ENCODE measurements at places on chromosomes 5 and 9.
A peak's percentile ranks its signal among the peaks of the same experiment; 100 is the strongest.

DNA sequence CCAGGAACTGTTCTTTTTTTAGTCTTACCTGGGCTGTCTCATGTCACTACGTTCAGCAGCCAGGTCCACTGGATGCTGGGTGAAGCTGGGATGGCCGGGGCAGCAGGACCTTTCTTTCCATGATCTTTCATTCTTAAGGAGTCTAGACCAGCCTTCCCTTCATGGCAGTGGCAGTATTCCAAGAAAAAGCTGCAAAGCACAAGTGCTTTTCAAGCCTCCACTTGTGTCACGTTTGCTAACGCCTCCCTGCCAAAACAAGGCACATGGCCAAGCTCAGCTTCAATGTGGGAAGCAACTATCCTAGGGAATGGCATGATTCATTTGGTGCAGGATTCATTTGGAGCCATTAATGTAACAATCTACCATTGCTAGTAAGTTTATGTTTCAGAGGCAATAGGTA lies 94.8 kb downstream of the RCL1 start:
- peak; percentile 78 for DNase-seq

GRCh38 chr9:12717907-12718306 lies 24.7 kb downstream of the TYRP1 start:
- DNase-seq: no peak

GRCh38 chr5:61162832-61163567 lies 732 bp upstream of the SMIM15 start:
- no peak for DNase-seq

DNA sequence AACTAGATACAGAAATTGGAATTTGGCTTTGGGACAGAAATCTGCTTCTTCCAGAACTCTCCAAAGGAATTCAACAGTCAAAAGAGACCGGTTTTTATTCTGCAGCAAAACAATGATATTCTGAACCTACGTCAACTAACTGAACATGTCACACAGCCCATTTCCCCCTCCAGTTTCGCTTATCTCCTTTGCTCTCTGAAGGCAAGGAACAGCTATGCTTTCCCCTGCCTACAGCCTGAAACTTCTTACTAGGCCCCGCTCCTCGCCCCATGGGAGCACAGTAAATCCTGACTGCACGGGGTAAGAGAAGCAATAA lies 488 bp downstream of the SKIC3 start:
- DNase-seq: no peak

- no peak for DNase-seq
These were observed 118.6 kb upstream of the CXCL14 start for GRCh38 chr5:135697251-135697958.

- DNase-seq: peak; percentile 40
These were observed 13.3 kb downstream of the CAPSL start for GRCh38 chr5:35924950-35925722.

DNA sequence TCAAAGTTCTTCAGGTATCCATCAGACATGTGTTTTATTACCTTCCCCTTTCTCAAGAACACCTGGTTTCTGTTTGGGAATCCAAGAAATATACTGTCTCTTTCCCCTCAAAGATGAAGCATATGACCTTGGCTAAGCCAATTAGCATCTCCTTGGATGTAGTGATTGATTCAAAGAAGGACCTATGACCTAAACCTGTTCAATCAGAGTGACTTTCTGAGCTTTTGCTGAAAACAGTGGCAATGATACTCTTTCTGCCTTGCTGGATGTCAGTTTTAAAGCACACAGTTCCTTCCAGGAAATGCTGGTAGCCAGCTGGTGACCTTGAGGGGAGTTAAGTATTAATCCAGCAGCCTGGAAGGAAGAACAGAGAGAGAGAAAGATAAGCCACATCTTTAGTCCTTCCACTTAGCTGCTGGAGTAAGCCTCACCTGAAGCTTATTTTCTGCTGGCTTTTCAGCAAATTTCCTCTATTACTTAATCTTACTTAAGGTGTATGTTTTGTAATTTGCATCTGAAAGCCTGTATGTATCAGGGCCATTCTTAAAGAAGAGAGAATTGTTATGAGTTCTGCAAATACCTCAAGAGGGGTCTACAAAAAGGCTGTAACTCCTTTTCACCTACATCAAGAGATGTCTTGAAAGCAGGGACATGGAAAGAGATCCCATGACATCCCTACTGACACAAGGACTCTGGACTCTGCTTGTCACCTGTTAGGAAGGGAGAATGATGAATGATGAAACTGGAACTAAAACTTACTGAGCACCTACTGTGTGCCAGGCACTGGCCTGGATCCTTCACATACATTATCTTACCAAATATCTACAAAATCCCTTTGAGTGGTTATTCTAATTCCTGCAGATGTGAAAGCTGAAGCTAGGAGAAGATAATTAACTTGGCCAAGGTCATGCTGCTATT lies 35.2 kb upstream of the PIK3R1 start:
- DNase-seq: no peak

DNA sequence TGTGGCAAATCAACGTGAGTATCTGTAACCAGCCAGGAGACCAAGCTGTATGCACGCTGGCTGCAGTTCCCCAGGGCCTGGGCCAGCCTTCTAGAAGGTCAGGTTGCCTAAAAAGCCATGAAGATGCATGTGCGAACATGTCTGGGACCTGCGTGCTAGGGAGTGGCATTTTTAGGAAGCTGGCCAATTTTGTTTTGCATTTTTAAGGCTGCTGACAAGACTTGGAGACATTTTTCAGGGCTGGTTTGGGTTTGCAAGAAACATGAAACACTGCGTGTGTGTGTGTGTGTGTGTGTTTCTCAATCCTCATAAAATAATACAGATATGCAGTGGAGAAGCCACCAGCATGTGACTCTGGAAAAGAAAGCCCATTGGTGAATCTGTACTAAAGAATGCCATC lies 5.1 kb downstream of the TGFBI start:
- DNase-seq: no peak

- DNase-seq: no peak
These were observed 57.1 kb downstream of the KCNIP1 start for GRCh38 chr5:170560938-170561337.

- no peak for DNase-seq
These were observed 7.6 kb upstream of the RPS14 start for GRCh38 chr5:150457121-150457520.

All from HFF-Myc (cell line).